ENCODE measurements at places on chromosomes 3 and 15. TPM values are rescaled to one million over a fixed set of nuclear protein-coding genes. Genes with fewer than 3 reads are reported as not detected.

GRCh38 chr3:61055447-61055846 is 195.8 kb downstream of the FHIT start:
- DNase-seq, result no peak

CHST13 gene
- 0.33 TPM for total RNA-seq

GRCh38 chr3:8423307-8423706 is 78.3 kb upstream of the LMCD1 start:
- no peak for DNase-seq

DNA sequence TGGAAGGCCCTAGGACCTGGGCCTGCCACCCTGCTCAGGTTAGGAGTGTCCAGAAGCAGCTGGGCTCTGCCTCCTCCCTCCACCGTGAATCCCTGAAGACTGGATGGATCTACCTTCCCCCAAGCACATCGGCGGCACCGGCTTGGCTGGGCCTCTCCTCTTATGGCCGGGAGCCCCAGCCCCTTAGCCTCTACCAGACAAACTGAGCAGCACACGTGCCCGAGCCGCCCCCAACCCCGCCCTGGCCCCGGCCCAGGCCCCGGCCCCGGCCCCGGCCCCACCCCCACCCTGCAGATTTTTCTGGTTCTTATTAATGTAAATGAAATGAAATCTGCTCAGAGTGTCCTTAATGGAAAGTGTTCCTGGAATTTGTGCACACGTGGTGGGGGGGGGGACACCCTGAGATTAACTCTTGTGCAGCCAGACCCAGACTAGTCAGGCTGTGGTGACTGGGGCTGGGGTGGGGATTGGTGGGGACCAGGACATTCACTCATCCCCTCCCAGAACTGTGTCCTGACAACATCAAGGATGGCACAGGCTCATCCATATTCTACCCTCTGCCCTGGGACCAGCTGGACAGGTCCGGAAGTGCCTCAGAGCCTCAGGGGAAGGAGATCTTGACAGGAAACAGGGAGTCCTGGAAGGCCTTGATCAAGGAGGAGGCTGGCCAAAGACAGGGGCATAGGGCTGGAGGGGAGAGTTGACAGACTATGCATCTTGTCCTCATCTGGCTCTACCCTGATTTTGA is 30.9 kb upstream of the SEMA3F start:
- DNase-seq, result peak; percentile 69

SIDT1 gene
- total RNA-seq, result 3.0 TPM

IGSF11 gene
- total RNA-seq, result 0.42 TPM

GRCh38 chr15:99956820-99957641 is 223.8 kb upstream of the LYSMD4 start:
- no peak for DNase-seq

DNA sequence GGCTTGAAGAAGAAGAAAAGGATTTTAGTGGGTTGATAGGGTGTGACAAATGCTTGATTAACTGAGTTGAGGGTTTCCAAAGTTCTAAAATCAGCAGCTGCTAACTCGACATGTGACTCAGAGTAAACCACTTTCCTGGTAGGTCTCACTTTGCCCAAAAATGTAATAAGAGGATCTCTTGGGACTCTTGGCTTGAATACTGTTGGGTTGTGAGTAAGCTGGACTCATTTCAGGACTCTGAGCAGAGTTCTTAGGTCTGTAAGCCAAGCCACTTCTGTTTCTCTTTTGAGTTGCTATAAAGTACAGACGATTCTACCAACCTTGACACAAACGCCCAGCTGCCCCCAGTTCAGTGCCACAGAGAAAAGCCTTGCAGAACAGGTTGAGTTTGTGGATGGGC is 241.1 kb downstream of the ZNF621 start:
- no peak for DNase-seq

DNA sequence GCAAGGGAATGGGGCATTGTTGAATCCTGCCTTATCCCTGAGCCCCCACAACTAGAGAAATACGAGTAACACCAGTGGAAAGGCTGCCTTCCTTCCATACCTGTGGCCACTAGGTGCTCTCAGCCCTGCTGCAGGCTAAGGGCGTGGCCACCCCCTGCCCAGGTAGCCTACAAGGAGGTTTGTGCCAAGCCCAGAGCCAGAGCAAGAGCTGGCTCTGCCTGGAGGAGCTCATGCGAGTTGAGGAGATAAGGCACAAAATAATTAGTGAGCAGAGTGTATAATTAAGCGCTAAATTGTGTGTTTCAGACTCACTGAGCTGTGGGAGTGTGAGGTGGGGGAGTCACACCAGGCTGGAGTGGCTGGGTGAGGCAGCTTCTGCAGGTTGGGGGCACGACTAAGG is 49.2 kb downstream of the TPRA1 start:
- peak; percentile 23 for DNase-seq

DNA sequence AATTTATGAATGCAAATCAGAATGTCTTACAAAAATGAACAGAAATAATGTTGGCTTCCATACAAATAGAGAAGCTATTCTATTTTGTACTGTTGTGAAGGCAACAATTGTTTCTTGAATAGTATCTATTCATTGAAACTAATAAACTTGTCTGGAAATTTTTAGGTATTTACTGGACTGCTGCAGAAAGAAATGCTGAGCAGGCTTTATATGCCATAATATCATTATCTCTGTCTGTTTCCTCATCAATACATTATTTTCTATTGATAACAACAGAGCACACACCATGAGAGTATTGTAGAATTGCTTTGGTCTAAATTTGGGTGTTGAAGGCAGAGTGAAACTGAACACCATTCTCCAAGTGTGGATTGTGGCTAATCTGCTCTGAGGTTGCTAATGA is 216.5 kb upstream of the CGNL1 start:
- DNase-seq, result no peak

- no peak for DNase-seq
Observed at GRCh38 chr15:74311734-74312444, 55.6 kb downstream of the CYP11A1 start.

AHSG gene
- not detected for total RNA-seq

- DNase-seq, result no peak
Observed at GRCh38 chr3:172993412-172993811, 147.6 kb downstream of the SPATA16 start.

FBXL22 gene
- total RNA-seq, result 16.3 TPM

- no peak for DNase-seq
Observed at GRCh38 chr3:94241986-94242385, 179.1 kb downstream of the NSUN3 start.

DNA sequence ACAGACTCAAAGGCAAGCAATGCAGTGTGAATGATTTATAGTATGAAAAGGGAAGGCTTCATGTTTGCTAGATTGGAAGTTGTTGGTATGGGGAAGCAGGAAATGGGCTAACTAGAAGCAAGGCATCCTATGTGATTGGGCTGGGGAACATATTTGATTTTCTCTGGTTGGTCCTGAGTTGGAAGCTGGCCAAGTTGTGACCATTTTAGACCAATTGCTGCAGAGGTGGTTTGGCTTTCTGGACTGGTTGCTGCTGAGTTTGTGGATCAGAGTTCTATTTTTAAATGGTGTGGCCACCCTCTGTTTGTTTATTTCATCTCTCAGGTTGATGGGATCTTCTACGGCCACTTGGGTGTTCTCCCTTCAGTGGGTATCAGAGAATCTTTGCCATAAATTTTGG is 39.7 kb downstream of the NUDT16 start:
- no peak for DNase-seq

COL8A1 gene
- 514 TPM for total RNA-seq

GRCh38 chr3:146823622-146824021 is 218.5 kb upstream of the PLSCR5 start:
- DNase-seq, result no peak

DNA sequence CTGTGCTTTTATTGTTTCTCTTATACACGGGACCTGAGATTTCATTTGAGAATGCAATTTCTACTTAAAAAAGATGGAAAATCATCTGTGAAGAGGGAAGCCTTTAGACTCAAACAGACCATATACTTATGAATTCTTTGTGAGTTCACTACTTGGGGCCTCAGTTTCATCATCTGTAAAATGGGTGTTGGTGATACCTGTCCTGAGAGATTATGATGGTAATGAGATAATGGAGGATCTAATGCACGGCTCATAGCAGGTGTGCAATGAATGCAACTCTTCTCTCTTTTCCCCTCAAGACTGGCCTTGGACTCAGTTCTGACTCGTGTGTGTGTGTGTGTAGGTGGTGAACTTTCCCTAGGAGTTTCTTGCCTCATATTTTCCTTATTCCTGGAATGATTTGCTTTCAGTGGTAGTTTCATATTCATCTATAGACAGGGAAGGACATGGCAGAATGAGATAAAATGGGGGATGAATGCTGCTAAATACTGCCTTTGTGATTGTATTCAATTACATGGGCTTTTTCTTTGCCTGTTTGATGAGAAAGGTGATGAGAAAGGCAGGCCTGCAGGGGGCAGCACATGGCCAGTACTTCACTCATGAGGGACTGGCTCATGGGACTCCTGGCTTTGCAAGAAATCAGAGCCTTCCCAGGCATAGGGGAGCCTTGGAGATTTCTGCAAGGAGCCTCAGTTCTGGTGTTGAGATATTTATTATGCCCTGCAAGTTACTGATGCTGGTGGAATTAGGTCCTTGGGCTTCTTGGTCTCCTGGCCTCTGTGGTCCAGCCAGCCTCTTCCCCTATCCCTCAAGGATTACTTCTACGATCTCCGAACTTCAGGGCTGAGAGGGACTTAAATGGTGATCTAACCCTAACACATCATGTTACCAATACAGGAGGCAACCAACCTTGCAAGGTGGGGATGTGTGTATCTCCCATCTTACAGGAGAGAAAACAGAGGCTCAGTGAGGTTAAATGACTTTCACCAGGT is 70.7 kb downstream of the RPLP1 start:
- DNase-seq, result peak; percentile 88

DNA sequence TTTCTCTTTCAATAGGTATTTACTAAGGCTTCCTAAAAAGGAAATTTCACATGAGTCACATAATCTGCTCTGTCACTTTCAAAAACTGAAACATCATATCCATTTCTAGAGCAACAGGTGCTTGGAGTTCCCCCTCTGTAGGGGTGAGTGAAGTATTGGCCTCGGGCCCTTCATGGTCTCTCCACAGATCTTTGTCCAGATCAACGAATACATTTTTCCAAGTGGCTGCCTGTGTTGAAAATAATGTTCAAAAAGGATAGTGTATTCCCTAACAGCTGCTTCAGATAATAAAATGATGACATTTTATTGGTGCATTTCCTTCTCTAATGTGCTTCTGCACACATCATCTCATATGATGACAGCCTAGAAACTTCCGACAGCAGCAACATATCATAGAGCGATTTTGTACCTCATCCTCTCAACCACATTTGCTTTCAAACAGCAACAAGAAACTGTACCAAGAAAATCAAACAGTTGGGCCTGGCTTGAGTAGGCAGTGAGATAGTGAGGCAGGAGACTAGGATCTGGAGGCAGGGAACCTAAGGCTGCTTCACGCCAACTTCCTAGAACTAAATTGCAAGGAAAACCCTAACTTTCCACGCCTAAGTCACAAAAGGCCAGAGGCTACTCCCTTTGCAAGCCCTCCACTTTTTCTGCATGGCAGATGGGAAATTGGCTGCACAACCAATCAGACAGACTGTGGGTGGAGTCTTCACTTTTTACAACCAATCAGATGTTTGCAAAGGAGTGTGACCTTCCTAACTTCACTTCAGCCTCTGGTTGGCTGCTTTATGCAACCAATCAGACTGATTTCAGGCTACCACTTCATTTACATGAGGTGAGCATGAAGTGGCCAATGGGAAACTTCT is 340.2 kb downstream of the LRRC3B start:
- no peak for DNase-seq

- no peak for DNase-seq
Observed at GRCh38 chr15:70947351-70948335, 55.0 kb downstream of the LRRC49 start.

SUSD5 gene
- 230 TPM for total RNA-seq

- DNase-seq, result no peak
Observed at GRCh38 chr3:30286811-30287210, 319.6 kb upstream of the TGFBR2 start.

DNA sequence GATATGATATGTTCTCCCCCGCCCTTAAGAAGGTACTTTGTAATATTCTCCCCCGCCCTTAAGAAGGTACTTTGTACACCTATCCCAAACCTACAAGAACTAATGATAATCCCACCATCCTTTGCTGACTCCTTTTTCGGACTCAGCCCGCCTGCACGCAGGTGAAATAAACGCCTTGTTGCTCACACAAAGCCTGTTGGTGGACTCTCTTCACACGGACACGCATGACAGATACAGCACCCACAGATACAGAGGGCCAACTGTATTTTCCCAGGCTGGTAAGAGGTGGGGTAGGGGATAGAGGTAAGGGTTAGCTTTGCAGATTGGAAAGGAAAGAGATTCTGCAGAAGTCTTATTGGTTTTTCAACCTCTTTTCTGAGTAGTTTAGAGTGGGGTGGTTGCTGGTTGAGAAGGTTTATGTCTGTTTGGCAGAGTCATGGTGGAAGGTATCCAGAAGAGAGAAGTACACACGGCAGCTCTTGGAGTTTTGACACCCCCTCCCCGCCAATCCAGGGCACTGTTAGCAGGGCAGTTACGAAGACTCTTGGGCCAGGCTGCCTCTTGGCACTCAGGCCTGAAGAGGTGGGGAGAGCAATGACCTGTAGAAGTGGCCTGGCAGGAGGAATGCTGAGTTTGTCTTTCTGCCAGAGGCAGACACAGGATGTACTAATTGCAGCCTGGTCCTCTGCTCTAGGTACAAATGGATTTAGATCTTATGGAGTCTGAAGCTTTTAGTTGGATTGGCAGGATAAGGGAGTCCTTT is 36.0 kb upstream of the IDH2 start:
- no peak for DNase-seq

NCEH1 gene
- total RNA-seq, result 10.2 TPM

GRCh38 chr3:31502803-31503221 is 29.9 kb upstream of the STT3B start:
- DNase-seq, result no peak
